ENCODE measurements at places on chromosomes 3 and 15.

DNA sequence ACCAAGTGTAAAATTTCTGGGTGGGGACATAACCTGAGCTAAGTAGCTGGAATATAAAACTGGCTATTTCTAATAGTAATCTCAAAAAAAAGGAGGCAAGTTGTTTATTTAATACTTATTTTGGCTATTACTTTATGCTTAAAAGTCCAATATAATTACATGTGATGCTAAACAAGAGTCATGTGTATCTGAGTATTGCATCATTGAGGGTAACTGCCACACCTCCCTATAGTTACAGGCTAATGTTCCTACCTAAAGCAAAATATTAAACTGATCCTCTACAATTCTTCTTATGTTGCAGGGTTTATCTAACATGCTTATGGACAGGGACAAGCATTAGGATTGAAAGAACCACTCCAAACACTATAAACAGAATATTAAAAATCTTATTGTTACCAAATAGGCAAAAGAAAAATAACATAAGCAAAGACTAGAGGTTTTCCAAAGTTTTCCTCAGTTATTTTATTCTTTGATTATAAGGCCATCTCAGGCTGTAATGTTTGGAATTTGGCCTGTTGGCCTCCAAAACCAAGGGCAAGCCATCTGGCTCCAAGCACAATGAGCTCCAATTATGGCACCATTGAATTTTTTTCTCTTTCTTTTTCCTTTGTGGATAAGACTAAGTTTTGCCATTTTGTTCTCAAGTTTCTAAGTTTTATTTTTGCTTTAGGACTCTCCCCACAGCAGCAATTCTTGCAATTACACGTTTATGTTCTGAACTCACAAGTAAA, 75.8 kb upstream of the ABI3BP start:
- DNase-seq = no peak

GRCh38 chr3:98013411-98014267, 21.5 kb downstream of the GABRR3 start:
- DNase-seq = no peak

- DNase-seq = no peak
Observed at GRCh38 chr15:49270541-49271421, 100.7 kb downstream of the GALK2 start.

- no peak for DNase-seq
Observed at GRCh38 chr15:73368301-73369136, at the start of gene HCN4. HCN4 (minus strand) TSS chr15:73368958; CDS start chr15:73368270, 688 bp downstream.

- DNase-seq = no peak
Observed at GRCh38 chr3:139835830-139836683, 98.9 kb upstream of the CLSTN2 start.

GRCh38 chr3:29701326-29701983, 420.6 kb downstream of the RBMS3 start:
- DNase-seq = no peak

- DNase-seq = peak; percentile 64
Observed at GRCh38 chr15:55290528-55291057, 980 bp upstream of the RAB27A start.

DNA sequence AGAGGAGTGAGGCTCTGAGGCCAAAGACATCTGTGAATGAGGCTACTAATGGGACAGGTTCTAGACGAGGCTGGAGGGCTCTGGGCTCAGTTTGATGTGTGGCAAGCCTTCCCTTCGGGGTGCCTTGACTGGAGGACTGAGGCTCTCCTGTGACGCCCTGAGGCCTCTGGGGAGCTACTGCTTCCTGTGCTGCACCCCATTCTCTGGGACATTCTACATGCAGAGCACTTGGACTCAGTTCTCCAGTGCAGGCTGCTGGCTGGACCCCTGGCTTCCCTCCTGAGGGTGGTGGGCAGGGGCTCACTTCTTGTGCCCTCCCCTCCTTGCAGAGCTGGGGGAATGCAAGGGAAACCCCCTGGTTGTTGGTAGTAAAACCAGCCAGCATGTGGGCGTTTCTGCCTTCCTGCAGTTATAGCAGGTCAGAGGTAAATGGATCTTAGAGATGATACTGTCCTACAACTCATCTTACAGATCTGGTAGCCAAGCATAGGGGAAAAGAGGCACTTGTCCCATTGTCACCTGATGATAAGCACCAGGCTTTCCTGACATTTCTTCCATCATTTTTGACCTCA, 133.3 kb downstream of the CHDH start:
- DNase-seq = no peak

DNA sequence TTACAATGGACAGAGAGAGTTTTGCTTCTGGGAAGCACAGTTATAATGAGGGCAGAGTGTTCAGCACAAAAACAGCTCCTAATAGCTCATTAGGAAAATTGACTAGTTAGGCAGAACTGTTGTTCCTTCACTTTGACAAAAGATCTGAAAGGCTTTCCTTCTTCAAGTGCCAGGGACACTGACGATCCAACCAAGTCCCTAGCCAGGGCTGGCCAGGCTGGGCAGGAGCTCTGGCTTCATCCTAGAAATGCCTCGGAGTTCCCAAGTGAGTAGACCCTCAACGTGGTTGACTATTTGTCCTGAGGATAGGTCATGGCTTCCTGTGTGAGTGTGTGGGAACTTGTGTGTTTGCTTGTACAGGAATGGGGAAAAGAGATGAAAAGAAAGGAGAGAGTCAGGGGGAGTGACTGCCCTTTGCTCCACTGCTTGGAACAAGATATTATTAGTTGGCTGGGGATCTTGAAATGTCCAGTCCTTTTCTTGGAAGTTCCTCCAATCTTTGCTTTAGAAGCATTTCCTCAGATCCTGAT, 617.9 kb downstream of the NTRK3 start:
- DNase-seq = no peak

DNA sequence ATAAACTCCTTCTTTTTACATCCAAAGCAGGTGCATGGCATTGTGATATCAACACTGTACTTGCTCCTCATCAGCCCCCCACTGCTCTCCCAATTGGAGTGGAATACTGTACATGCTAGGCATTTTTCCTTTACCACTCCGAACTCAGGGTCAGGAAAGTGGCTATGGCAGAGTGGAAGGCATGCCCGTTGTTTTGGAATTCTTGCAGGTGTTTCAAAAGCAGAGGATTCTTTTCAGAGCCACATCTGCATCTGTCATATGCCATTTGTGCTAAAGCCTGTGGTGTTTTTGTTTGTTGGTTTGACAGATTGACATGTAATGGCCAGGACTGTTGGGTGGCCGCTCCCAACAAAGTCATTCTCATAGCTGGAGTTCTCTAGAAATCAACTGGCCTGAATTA, 41.7 kb downstream of the SOX2 start:
- DNase-seq = no peak

GRCh38 chr3:160703974-160704373, 27.0 kb downstream of the ARL14 start:
- DNase-seq = no peak

- DNase-seq = no peak
Observed at GRCh38 chr15:99385005-99385669, 133.9 kb downstream of the LRRC28 start.

DNA sequence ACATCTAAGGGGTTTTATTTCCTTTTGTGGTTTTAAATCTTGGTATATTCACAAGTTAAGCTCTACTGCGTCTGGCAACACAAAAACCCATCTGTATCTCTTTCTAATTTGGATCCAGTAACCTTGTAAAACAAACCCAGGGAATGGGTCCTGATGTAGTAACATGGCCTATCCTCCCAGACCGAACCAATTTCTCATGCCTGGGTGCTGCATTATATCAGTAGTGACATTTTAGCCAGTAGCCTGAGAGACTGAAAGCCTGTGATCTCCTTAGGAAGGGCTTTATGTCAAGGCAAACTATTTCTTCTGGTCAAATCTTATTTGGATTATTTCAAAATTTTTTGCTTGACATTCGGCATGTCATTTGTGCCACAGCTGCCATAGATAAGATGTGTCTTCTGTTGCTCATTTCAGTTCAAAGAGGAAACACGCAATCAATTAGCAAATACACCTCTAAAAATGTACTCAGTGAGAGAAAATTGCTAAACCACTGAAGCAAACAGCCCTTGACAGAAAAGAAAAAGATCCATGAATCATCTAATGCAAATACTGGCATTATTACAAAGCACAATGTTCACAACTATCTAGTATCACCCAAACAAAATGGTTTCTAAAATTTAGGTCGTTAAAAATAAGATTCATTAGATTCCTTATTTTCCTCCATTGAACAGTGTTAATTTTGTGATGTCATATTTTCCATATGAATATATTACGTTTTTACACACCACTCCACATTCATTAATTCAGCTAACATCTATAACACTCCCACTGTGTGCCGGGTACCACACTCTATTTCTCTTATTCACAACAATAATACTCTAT, 4.0 kb downstream of the NPTN start:
- DNase-seq = no peak

DNA sequence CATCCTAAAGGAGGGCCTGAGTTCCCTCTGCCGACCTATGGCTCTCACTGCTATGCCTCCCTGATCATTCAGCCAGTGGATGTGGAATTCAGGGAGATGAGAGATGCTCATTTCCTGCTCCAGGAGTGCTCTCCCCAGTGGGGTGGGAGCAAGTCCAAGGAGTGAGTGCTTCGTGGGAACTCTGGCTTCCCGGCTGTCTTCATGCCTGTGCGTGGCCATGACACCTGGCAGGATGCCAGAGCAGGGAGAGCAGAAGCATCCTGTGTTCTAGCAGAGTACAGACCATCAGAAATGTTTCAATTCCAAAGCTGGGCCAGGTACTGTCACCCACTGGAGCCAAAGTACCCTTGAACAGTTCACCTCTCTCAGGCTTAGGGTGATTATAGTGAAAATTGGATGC, 45.1 kb downstream of the APH1B start:
- DNase-seq = no peak

DNA sequence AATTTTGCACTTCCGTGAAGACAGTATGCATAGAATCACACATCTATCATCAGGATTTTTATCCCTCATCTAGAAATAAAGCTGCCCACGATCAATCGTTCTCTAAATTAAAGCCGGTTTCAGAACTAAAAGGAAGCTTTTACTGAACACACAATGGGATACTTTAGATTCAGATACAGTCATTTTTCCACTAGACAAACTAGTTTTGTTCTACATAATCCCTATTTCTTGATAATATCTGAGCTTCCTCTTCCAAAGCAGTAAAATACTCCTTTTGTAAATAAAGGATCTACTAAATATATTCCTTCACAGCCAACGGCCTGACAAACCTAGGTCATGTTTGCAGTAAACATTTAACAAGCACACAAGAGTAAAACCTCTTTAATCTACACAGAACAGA, 2.0 kb upstream of the GANC start:
- no peak for DNase-seq

GRCh38 chr3:64591615-64592014, 96.2 kb downstream of the ADAMTS9 start:
- DNase-seq = no peak

DNA sequence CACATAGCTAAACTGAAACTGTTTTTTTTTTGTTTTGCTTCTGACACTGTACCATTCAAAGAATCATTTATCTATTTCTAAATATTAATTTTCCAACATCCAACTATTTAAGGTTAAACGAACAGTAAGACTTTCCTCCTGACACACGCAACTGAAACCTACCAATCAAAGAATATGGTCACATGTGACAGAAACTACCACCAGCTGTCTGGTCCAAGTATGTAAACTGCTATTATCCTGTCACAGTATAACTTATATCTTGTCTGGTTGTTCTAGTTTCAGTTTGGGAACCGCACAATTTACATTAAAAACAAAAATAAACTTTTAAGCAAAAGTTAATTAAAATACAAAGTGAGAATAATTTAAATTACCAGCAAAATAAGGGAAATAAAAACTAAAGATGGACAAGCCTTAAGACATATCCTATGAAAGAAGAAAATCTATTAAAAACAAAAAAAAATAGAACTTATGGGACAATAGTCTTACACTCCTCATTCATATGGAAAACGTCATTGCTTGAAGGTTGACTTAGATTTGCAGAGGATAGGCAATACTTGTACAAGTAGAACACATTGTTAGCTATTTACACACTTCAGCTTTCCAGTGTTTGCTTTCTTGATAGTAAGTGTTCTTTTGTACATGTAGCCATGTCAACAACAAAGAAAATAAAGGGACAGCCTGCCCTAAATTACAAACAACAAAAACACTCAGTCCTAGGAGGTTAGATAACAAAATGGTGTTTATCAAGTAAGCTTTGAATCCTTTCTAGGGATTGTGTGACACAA, 26.8 kb upstream of the CHRM5 start:
- DNase-seq = no peak

GRCh38 chr3:195036974-195037373, 234.0 kb downstream of the XXYLT1 start:
- DNase-seq = no peak

- DNase-seq = no peak
Observed at GRCh38 chr3:98058244-98058960, 23.3 kb upstream of the GABRR3 start.

DNA sequence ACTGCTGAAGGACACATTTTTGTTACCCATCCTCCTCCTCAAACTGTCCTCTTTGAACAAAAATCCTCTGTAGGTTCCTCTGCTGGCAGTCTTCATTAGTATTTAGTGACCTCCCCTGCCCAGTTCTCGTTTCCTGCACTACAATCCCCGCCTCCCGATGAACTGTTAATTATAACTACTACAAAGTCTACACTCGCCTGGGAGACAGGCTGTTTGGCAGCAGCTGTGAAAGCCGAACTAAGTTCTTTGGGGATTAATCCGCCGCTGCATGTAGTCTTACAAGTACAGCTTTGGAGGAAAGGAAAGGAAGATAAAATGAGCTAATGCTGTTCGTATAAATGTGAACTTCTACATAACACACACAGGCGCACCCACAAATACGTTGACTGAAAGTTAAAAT, 160.0 kb upstream of the WNT5A start:
- no peak for DNase-seq

DNA sequence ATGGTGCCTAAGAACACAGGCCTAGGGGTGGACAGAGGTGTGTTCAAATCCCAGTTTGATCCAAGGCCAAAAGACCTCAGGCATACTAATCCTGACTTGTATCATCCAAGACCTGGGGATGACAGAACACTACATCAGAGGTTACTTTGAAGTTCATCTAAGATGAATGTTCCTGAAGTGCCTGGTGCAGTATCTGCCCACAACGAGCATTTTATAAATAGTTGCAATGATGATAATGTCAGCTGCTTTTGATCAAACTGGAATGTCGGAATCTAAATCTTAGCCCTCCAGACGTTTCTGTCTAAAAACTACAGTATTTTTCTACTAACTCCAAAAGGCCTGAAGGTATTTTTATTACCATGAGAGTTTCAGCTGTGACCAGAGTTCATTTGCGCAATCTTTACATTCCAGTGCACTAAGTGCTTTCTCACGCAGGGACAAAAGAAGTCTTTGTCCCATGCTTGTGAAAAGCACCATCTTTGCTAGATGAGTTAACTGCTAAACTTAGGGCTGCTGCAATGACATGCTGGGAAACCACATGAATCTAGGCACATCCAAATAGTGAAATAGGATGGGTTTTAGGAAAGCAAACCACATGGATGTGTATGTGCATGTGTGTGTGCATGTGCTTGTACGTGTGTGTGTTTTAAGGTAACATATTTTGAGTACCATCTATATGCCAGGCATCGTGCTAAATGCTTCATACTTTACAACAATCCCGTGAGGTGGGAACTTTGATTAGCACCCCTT, 18.1 kb downstream of the ANXA2 start:
- no peak for DNase-seq

GRCh38 chr15:92074646-92075045, 221.1 kb downstream of the SLCO3A1 start:
- no peak for DNase-seq

All from GM12892 (cell line).